NCI-H1417 treated with DMSO at 0.1 percent for 48 hours (cell line): ENCODE measurements at places on chromosomes 13 and 19.

DNA sequence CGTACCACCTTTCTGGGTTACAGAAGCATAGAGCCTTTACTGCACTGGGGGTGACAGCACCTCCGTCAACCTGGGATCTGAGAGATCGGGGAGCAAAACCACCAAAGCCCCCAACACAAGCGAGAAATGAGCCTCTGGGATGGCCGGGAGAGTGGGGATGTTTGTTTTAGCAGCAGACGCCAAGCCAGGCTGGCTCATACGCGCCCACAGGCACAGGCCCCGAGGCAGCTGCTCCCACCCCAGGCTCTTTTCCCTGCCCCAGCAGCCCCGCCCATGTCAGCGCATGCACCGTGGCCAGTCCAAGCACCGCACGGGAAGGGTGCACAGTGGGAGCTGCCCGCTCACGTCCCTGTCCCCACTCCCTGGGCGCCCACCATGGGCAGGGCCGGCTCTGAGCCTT lies 8.5 kb downstream of the PIP5K1C start:
- no peak for DNase-seq

GRCh38 chr13:78102121-78102677 lies 183.6 kb upstream of the EDNRB start:
- no peak for DNase-seq

DNA sequence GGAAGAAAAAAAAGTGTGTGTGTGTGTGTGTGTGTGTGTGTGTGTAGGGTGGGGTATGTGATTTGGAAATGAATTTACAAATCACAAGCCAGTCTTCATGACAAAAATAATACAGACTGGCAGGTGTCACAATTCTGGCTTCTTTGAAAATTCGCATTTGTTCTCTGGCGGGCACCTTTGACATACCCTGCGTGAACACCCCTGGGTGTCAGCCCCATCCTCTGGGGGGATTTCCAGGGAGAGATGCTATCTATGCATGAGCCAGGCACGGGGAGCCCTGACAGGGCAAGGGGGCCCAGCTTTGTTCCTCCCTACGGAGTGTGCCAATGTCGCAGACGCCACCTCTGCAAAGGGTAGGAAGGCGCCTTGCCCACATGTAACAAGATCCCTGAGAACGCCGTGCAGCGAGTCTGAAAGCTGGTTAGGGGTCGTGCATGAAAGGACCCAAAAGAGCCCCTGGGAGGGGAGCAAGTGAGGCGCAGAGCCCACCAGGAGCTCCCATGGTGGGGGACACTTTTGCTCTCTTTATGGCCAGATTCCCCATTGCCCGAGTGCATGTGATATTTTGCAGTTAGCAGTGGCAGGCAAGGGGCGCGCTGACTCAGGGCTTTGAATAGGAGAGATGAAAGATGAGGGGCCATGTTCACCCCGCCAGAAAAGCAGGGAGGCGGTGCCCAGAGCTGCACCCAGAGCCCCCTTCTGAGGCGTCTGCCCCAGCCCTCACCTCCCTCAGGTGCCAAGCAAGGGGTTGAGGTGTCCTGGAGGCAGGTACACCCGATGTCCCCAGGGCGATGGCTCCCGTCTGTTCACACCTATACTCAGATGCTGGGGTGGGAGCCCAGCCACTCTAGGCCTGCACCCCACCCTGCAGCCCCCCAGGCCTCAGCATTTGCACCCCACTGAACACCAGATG lies 45.3 kb downstream of the KLF2 start:
- DNase-seq: no peak

DNA sequence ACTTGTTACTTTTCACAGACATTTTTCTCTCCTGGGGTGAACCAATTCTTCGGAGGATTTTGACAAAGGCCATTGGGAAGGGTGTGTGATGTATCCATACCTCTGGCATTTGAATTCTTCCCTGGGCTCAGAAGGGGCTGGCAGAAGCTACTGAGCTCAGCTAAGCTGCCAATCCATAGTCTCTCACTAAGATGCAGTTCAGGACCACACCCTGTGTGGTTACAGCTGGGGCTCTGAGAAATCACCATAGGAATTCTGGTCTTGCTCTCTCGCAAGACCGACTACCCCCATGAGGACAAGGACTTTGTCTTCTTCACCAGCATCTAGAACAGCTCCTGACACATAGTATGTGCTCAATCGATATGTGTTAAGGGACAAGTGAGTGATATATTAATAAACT lies 6.0 kb downstream of the C13orf42 start:
- DNase-seq: no peak

DNA sequence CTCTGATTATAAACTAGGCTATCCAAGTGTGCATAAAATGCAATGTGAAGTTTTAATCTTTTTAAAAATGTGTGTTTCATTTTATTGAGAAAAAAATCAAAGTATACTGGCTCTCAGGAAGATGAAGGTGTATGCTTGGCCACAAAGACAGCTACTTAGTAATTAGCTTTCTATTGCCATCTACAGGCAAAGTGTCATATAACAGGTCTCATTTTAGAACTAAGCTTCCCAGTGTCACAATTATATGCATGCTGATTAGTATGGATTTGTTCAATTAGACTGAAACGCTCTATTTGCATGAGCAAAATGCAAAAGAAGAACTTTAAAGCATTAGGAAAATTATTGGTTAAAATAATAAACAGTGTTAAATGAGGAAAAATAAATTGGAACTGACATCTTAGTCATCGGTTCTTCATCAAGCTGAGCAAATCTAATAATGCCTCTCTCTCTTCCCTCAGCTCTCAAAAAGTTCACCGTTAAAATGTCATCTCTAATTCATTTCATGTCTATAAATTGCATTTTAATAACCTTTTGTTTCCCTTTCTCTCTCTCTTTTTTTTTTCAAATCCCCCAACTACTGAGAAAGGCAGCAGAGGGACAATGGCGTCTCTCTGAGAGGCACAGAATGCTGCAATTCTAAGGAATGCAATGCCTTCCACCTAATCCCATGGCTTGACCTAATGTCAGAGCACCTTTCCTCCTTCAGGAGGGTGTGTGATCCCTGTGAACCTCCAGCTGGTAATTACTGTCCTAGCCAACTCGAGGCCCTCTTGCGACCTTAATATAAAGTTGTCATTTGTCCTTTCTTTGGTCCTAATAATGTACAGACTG lies 313.1 kb upstream of the MAB21L1 start:
- DNase-seq: no peak

- DNase-seq: no peak
Measured at GRCh38 chr13:20945952-20946383, 43.4 kb upstream of the XPO4 start.

DNA sequence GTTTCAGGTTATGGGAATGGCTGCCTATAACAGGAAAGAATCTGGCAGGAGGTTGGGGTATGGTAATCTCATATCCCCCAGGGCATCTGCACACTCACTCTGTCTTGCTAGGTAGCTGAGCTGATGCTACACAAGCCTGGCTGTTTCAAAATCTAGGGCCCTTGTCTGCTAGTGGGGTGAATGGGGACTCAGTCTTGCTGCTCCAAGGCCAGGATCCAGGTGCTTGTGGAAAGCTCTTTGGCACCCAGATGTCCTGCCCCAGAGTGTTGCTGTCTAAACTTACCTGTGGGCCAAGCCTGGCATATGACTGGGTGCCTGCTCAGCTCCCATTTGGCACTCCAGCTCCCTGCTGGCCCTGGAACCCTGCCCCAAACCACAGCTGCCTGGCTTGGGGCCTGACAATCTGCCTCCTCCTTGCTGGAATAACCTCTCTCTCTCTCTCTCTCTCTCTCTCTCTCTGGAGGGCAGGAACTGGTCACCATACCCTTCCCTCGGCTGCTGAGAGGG lies 158.1 kb upstream of the TSC22D1 start:
- DNase-seq: no peak

DNA sequence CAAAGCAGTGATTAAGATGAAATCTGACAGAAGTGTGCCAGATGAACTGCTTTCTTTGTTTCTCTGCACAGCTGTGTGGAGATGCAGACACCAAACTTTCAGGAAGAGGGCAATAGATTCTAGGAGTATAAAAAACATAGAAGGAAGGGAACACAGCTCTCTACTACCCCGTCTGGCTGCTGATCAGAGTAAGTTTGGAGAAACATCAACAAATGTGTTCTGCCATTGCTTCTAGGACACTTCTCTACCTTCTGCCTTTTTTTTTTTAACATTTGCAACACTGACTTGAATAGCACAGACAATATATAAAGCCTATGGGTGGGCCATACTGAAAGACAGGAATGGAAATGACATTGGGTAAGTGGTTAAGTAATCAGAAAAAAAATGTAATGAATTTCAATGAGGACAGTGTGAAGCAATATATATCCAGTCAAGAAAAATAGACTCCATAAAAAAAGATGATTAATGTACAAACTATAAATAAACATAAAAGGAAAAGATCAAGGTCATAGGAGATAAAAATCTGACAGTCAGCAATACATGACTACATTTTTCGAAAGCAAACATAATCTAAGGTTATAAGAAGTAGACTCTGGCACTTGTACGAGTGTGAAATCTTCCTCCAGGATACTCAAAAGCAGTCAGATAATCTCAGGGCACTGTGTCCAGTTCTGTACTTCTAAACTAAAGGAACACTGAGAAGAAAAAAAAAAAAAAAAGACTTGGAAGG lies 21.4 kb downstream of the NUFIP1 start:
- no peak for DNase-seq

DNA sequence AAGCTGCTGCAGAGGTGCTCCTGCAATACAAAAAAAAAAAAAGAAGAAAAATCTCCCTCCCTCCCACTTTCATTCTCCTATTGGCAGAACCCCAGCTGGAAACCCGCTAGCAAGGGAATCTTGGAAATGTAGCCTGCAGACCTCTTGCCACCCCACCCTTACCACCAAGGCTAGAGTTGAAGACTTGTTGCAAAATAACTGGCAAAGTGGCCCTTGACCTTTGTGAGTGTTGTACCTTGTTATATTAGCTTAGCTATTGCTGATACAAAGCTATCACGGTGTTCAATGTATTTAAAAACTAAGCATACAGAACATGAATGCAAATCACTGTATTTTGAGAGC lies 57.5 kb upstream of the KCTD4 start:
- DNase-seq: no peak

GRCh38 chr19:58392945-58393724 lies 2.3 kb upstream of the RNF225 start:
- no peak for DNase-seq

DNA sequence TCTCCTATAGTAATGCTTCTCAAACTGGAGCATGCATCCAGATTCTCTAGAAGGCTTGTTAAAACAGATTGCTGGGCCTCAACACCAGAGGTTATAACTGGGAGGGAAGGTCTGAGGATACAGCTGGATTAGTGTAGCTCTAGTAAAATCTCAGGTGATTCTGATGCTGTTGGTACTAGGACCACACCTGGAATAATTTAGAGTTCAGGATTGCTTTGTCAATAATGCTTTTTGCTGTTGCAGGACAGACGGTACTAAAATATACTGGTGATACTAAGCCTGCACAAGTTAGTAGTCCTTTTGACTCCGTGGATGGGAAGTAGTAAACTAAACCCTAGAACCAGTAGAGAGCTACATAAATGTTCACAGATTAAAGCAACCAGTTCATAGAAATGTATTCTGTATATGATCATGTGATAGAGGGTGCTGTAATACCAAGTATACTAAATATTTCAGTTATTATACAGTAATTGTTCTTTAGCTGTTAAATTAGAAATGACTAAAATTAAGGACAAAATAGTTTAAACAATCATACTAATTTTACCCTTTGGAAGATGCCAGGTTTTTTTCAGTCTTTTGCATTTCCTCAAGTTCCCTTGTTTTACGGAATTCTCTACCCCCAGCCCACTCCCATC lies 258.2 kb upstream of the STARD13 start:
- DNase-seq: no peak
